Cardiac fibroblast (primary cell): ENCODE measurements at places on chromosomes 1 and 21.

- DNase-seq, result no peak
Observed at GRCh38 chr1:37495875-37496274, 18.7 kb downstream of the MEAF6 start.

GRCh38 chr1:188224263-188224662 is 1395.5 kb downstream of the PLA2G4A start:
- no peak for DNase-seq

- no peak for DNase-seq
Observed at GRCh38 chr1:212920896-212921295, 29.4 kb upstream of the VASH2 start.

- no peak for DNase-seq
Observed at GRCh38 chr1:27346991-27347624, 5.3 kb downstream of the SYTL1 start.

DNA sequence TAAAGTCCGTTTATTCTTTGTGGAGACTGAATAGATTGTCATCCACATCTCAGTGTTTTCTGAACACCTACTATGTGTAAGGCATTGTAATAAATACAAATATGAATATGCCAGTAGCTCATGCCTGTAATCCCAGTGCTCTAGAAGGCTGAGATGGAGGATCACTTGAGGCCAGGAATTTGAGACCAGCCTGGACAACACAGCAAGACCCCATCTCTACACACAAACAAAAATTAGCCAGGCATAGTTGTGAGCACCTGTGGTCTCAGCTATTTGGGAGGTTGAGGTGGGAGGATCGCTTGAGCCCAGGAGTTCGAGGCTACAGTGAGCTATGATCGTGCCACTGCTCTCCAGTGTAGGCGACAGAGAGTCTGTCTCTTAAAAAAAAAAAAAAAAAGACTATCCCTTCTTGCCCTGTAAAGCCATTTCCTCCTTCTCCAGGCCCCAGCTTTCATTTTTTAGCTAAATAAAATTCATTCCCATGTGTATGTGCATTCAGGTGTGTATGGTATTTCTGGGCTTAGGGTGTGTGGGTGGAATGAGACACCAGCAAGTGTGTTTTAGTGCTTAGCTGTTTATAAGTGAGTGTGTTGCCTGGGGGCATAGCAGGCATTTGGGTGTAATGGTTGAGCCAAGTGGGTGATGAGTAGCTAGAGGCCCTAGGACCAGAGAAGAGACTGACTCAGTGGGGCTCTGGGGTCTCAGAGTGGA is 7.8 kb downstream of the CELSR2 start:
- no peak for DNase-seq

DNA sequence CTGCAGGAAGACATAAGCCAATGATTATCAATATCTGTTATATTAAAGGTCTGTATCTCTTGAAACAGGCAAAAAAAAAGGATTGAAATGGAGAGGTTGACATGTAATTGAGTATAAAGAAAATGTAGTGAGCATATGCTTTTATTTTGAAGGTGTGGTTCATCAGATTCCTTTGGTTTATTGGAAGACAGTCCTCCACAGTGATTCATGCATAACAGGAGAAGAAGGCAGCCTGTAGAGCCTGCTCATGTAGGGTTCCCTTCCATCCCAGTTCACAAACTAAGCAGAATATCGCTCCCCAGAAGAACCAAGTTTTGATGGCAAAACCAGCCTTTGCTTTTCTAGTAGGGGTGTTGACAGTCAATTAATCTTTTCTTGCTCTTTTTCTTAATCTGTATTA is 1016.8 kb upstream of the ADGRL4 start:
- no peak for DNase-seq

- no peak for DNase-seq
Observed at GRCh38 chr1:205294934-205295333, 26.6 kb downstream of the NUAK2 start.

GRCh38 chr1:99264201-99265021 is at the start of gene PLPPR4:
Gene PLPPR4, plus strand, starts transcription at chr1:99264492. Its CDS starts 102 bp downstream, at chr1:99264594.
- DNase-seq, result peak; percentile 11

DNA sequence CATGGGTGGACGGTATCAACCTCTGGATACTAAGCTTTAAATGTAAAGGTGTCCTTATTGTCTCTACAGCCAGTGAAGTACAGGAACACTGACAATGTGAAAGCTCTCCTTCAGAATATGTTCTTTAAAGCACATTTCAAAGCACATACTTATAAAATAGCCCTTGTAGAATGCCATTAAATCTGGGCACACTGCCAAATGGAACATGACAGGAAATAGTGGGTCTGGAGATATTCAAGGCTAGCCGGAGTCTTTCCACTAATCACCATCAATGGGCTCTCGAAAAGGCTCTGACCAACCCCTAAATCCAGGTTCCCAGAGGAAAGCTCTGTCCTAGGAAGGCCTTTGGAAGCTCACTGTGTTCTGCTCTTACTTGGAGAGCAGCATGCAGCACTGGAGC is 46.6 kb downstream of the PLD5 start:
- DNase-seq, result no peak

DNA sequence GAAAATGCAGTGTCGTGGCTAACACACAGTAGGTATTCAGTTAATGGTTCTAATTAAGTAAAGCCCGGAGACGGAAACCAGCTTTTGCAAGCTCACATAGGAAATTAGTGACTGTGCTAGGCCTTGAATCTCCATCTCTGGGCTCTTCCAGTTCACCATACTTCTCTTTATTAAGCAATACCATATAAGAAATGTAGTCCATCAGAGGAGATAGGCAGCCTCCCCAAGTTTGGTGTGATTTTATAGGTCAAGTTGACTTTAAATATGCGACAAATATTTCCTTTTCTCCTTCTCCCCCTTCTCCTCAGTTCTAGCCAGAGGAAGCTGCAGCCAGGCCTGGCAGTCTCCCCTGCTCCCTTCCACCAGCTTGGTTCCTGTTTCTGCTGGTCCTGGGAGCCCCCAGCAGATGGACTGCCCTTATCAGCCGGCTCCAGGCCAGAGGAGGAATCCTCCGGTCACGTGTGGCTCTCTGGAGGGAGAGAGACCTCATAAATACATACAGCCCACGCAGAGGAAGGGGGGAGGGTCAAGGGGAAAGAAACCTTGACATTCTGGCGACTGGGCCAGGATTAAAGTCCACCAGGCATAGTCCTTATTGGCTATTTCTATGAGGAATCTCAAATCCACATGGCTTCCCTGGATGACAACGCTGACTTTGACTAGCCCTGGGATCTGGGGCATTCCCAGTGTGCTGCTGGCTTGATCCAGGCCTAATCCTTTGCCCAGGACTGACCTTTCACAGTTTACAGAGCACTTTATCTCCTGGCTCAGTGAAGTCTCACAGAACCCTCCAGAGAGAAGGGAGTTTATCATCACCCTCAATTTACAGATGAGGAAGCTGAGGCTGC is 115.1 kb upstream of the JUN start:
- DNase-seq, result no peak

GRCh38 chr1:3644273-3644672 is 5.6 kb downstream of the WRAP73 start:
- DNase-seq, result no peak

DNA sequence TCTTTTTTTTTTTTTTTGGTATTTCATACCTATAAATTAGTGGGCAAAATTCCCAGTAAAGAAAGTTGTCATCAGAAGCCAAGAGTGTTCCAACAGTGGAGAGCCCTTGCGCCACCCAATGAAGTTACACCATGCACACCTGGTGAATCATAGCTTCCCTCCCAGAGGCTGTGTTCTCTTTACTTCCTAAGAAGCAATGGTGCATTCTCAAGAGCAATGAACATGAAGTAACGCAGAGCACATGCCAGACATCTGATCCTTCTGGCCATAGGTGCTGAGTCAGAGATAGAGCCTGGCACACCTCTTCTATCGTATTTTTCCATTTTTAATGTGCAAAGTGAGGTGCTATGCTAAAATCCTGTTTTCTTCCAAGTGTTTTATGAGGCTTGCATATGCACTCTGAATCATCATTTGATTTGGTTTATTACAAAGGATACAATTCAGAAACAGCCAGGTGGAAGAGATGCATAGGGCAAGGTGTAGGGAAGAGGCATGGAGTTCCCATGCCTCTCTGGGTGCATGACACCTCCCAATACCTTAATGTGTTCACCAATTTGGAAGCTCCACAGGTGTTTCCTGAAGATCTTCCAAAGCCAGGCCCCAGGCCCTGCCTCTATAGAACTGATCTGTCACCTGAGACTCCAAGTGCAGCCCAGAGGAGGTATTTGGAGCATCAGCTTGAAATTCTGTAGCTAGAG is 408.0 kb downstream of the SIPA1L2 start:
- no peak for DNase-seq

DNA sequence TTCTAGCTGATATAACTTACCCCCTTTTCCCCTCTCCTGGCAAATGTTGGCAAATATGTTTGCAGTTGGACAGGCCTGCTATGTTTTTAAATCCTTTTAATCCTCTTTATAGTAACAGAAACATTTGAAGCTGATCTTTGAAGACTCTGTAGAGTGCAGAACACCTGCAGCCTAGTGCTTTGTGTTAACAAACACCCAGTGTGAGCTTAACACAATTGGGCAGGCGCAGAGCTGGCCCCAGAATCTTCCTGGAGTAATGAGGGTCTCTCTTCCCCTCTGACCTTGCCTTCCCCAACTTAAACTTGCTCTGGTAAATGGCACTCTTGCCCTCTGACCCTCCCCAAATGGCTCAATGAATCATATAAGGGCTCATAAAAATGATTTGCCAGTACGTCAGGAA is 247.9 kb upstream of the LYPLAL1 start:
- DNase-seq, result no peak

DNA sequence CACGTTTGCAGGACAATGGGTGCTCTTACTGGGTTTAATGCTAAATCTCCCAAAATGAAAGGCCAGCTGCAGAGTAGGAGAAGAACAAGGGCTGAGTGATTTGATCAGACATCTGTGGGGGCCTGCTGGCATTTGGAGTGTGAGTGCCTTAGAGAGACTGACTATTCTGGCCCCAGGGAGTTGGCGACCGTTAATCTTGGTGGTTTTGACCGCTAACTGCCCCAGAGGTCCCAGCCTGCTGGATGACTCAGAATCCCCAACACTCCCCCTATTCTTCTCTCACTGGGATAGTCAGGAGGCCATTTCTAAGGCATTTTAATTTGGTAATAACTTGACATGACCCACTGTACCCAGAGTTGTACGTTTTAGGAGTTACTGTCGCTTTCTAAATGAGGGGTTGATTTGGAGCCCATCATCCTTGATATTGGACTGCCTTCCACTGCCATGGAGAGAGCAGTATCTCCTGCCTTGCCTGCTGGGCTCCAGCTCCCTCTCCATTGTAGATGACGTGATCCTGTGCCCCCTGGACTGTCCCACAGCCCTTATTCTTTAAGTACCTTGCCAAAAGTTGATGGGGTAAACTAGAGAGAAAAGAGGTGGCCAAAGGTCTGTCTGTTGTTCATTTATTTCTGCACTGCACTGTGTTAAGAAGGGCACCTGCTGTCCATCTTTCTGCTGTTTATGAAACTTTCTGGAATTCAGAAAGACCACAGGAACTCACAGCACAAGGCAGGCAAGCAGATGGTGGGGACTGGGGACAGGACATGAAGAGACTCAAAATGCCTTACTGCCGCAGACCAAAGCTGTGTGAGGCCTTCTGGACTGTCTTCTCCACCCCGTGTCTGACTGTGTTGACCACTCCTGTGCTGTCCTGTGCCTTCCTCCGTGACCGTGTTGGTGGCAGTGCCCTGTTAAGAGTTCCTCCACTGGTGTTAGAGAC is 98.2 kb upstream of the ARTN start:
- DNase-seq, result peak; percentile 81

DNA sequence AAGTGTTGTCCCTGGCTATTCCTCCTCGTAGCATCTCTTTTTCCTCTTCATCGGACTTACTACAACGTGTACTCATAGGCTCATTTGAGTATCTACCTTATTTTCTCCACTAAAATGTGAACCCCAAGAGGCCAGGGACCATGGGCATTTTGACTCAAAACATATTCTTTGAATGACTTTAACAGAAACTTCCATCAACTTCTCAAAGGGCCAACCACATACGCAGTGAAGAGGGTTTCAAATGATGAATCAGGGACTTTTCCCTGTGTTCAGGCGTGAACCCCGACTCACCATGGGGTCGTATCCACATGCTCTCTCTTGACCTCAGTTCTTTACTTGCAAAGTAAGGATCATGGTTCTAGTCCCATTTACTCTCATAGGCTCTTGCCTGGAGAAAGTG is 20.2 kb upstream of the GPR137B start:
- DNase-seq, result no peak

DNA sequence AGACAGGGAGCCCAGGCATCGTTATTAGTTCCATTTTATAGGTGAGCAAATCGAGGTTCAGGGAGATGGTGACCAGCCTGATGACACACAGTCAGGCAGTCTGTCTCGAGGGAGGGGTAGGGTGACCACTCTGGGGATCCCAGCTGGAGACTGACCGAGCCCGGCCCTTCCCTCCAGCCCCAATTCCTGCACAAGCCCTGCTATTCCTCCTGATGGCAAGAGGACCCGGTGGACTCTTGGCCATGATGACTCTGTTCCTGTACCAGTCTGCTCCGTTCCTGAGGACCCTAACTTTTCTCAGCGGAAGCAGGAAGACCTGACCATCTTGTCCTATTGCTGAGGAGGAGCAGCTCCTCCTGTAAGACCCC is 391 bp downstream of the AGT start:
- DNase-seq, result no peak
